ENCODE measurements at places on chromosomes 2 and 18.

GRCh38 chr2:66174491-66174890 lies 260.4 kb upstream of the MEIS1 start:
- DNase-seq: no peak

DNA sequence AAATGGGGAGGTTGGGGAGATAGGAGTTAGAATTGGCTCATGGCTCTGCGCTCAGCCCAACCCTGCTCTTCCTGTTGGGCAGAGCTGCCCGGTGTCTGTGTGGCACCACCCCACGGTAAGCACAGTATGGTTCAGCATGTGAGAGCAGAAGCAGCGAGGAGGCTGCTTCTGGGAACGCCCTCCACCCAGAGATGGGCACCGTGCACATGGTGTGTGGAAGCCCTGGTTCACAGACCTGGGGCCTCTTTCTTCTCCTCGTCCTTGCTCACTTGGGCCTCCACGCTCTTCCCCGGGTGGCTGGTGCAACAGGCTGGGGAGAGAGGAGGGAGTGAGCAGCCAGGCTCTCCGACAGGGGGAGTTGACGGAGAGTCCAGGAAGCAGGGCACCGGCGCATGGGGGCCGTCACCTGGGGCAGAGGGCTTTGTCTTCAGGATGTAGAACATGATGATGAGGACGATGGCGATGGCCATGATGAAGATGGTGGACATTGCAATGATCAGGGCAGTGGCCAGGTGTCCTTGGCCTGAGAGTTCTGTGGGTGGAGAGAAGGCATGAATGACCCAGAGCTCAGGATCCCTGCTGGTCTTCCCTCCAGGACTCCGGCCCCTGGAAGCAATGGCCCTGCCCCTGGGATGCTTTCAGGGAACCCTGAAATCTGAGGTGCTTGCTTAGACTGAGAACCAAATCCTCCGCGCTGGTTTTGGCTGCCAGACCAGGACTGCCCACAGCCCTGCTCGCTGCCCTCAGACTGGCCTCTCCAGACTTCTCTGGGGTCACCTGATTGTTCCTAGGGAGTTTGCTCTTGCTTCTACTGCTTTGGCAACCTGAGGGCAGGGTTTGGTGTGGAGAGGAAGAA lies 78.3 kb downstream of the EDAR start:
- DNase-seq: peak; percentile 65

DNA sequence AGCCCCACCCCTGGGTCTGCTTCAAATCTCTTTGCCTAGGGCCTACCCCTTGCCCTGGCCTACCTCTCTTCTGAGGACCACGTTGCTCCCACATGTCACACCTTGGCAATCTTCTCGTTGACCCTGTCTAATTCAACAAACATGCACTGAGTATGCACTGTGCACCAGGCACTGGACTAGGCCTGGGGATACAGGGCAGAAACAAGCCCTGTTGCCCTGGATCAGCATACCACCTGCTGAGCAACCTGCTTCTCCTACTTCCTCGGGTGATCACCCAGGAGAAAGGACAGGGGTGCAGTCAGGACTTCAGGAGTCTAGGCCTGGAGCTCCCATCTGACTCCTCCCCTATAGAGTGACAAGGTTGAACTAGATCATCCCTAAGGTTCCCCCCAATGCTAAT lies 9.7 kb downstream of the WNT10A start:
- DNase-seq: no peak

GRCh38 chr2:169131587-169132512 lies 62.5 kb downstream of the DHRS9 start:
- DNase-seq: no peak

DNA sequence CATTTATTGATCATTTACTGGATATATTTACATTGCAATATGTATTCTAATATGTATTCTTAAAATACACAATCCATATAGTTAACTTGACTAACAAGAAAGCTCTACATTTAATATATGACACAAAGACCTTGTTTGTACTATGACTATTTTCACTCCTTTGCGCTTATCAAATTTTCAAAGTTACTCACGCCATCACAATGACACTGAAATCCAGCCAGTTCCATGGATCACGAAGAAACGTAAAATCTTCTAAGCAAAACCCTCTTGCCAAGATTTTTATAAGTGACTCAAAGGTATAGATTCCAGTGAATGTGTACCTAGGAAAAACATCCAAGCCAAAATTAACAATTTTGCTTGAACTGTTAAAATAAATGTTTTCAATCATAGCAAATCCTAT lies 39.6 kb downstream of the SCN3A start:
- no peak for DNase-seq

DNA sequence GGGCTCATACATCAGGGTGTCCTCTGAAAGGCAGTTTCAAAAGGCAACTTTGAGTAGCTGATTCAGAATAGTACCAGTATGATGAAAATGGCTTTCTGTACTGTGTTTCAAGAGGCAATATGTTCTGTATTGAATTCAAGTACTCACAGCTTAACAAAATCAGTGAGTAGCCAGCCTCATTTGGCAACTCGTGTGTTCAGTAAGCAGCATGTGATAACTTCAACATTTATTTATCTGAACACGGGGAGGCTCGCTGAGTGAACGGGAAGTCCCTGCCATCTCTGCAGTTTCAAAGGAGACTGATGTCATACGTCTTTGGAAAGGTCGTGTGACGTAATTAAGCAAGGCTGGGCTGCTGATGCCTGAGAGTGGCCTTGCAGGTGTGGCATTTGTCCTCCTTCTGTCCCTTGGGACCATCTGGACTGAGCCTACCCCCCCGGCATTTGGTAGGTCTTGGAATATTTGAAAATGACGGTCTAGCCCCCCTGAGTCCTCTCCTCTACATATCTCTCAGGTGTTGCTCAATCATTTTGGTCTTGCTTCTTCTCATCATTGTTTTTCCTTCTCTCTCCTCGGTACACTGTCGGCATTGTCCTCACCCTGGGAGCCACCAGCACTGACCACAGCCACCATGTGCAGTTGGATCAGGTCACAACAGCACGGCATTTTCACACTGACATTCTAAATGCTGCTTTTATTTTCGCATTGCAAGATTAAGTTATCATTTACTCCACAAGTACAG lies 62.8 kb downstream of the SMIM21 start:
- DNase-seq: no peak

- DNase-seq: no peak
Observed at GRCh38 chr18:22342625-22343024, 75.1 kb downstream of the CTAGE1 start.

DNA sequence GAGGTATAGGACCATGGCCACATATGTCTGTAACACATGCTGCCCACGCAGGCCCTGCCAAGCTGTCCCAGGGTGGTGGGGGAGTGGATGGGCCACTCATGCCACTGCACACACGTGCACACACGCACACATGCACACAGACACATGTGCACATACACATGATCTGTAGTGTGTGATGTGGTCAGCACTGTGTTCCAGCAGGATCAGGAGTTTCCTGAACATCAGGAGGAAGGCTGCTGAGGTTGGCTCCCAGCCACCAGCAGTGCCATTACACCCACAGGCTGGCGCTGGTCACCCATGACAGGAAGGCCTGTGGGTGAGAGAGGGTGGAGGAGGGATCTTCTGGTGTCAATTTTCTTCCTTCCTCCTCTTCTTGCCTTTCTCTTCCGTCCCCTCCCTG lies 44.7 kb downstream of the POMC start:
- no peak for DNase-seq

DNA sequence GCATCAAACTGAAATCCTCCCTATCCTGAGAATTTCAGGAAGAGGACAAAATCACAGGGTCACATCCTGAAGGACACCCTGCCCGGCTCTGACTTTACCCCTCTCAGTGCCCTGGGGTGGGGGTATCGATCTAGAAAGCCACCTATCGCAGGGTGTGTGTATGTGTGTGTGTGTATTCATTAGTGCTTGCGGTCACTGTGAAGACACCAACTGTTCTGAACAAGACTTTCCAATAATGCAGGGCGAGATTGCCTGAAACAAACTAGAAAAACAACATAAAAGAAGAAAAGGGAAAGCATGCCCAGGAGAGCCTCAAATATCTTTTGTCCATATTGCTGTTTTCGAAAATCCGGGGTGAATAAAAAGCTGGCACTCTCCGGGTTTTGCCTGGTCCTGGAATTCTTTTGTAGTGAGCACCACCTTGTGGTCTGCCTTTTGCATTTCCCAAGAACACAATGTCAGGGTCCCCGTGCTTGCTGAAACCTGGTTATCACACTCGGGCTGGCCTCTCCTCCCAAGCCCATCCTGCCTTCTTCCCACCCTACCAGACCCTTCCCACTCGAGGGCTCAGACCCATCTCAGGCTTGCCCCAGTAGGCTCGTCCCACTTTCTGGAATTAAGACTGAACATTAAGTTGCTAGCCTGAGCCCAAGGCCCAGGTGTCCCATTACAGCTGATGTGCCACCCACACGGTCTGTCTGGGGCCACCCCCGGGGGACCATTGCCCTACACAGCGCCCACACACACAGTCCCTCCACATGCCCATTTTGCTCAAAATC lies 25.0 kb upstream of the COPS8 start:
- no peak for DNase-seq

- DNase-seq: peak; percentile 21
Observed at GRCh38 chr2:73007991-73008765, 63.3 kb downstream of the SFXN5 start.

DNA sequence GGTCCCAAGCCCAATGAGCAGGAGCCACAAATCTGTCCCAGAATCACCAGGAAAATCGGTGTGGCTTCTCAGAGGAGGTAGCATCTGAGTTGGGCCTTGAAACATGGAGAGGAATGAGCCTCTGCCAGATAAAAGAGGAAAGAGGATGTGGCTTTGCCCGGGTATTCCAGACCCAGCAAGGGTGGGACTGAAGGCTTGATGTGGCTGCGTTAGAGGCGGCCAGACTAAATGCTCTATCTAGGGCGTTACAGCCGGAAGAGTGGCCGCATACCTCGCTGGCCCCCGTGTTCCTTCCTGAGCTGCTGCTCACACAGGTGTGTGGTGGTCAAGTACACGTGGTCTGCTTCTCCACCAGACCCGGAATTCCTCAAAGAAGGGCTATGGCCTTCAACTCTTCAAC lies 33.9 kb upstream of the POMC start:
- no peak for DNase-seq

GRCh38 chr2:60485055-60485454 lies 68.4 kb downstream of the BCL11A start:
- no peak for DNase-seq

GRCh38 chr2:37827911-37828511 lies 97.1 kb upstream of the RMDN2 start:
- no peak for DNase-seq

DNA sequence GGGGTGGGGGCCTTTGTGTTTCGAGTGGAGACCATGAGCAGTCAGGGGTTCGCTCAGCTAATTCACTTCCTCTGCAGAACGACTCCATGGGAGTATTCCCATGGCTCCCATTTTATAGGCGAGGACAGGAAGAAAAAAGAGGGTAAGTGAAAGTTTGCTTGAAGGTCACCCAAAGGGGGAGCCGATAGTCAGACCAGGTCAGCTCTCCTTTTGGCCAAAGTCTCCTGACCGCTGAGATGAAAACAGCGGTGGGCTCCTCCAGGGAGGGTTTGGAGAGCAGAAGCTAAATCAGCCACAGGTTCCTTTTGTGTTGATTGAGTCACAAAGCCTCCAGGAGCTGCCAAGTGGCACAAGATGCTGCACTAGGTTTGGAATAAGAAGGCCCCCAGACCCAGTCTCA lies 34.1 kb upstream of the CTAGE1 start:
- no peak for DNase-seq

DNA sequence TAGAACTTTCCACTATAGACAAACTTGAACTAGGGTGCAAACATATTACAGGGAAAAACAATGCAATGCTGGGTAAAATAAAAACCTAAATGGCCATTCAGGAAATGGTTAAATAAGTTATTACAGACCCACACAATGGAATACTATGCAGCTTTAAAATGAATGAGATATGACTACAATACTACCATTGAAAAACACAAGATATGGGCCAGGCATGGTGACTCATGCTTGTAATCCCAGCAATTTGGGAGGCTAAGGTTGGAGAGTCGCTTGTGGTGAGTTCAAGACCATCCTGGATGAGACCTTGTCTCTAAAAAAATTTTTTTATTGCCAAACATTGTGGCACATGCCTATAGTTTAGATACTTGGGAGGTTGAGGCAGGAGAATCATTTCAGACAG lies 6.8 kb downstream of the PECR start:
- no peak for DNase-seq

DNA sequence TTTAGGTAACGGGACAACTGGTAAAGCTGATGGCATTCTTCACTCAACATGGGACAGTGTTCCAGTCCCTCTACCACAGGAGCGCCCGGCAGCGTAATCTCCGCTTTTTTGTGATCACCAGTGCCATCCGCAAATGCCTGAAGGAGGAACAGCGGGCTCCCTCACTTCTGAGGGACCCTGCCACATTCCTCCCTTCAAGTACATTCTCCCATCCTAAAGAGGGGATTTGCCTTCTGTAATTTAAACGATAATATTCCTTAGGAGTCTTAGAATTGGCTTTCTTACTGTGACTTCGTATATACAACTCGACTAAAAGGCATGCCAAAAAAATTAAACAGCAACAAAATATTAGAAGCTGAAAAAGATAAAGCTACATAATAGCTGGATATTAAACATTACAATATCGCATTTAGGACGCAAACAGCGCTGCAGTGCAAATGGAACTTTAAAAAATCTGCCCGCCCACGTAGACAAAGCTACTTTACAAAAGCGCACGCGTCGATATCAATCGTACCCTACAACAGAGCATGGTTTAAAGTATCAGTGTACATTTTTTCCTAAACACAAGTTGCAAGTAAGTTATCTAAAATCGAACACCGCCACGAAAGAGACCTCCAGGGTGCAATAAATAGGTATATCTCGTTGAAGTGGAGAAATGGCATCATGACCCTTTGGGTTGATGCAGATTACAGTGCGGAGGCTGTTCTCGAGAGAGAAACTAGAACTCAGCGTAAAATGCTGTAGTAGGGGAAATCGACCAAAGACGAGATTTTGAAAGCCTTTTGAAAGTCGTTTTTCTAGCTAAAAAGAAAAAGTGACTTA lies 2.3 kb upstream of the VSNL1 start:
- no peak for DNase-seq

GRCh38 chr2:6452702-6453481 lies 412.8 kb downstream of the CMPK2 start:
- DNase-seq: no peak

DNA sequence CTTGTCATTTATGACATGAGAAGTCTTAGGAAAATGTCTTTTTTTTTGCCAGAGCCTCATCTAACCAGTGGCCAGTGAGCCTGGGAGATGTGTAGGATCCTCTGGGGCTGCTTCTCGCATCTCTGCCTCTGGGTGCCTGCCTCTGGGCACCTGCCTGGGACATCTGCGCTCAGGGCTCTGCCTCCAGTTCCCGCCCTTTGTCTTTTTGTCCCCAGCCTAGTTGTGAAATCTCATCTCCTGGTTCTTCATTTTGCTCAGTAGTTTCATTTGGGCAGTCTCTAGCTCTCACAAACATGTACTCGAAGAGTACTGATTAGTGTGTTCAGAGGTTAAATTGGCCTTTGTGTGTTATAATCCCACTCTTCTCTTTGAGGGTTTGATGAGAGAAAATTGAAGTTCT lies 92.0 kb downstream of the LTBP1 start:
- DNase-seq: no peak

GRCh38 chr2:223601018-223601417 lies 1.1 kb downstream of the SCG2 start:
- DNase-seq: no peak

GRCh38 chr2:178733975-178734374 lies 73.2 kb downstream of the TTN start:
- no peak for DNase-seq

- DNase-seq: no peak
Observed at GRCh38 chr2:120731175-120731574, 4.5 kb upstream of the GLI2 start.
